Esophagus muscularis mucosa (tissue), 4 donors: ENCODE measurements at places on chromosomes 7 and 10. TPM values are rescaled to one million over a fixed set of nuclear protein-coding genes. Genes with fewer than 3 reads are reported as not detected.

The IFIT2 gene
- 3.2 TPM for total RNA-seq

The SUN3 gene
- not detected for total RNA-seq

The UCMA gene
- total RNA-seq = not detected

The ARHGEF5 gene
- 4.6 TPM for total RNA-seq

The A1CF gene
- total RNA-seq = not detected

The MSRB2 gene
- 36.0 TPM for total RNA-seq

The KIF5B gene
- 302 TPM for total RNA-seq

The PUS7 gene
- total RNA-seq = 12.8 TPM

The C10orf105 gene
- 0.06 TPM for total RNA-seq

The CFAP70 gene
- 1.1 TPM for total RNA-seq

The OPN4 gene
- total RNA-seq = 0.32 TPM

The PAPSS2 gene
- total RNA-seq = 9.6 TPM

The ZP3 gene
- total RNA-seq = not detected

DNA sequence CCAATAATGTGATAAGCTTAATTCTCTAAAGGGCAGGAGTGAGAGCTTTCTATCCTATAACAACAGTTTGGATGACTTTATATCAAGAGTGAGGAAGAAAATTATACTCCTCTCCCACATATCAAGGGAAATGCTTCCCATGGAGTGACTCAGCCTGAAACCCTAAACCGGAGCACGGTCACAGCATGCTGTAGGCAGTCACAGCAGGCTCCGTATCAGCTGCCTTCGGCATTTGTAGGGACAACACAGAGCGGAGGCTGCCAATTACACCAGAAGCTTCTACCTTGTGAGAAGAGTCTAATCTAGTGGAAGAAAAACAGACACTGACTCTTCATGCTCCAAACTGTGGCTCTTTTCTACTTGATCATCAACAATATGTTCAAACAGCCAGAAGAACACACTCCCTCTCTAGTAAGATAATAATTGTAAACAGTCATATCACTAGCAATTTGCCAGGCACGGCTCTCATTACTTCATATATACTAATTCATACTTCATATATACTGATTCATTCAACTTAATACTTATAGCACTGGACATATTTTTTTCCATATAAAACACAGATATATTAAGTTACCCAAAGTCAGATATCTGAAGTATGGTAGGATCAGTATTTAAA lies 65.9 kb downstream of the DGKB start:
- DNase-seq = no peak

GRCh38 chr10:95691281-95691680 lies 2.4 kb downstream of the TCTN3 start:
- no peak for DNase-seq

- no peak for DNase-seq
These were observed 48.3 kb downstream of the TMEM270 start for GRCh38 chr7:73909051-73909941.

DNA sequence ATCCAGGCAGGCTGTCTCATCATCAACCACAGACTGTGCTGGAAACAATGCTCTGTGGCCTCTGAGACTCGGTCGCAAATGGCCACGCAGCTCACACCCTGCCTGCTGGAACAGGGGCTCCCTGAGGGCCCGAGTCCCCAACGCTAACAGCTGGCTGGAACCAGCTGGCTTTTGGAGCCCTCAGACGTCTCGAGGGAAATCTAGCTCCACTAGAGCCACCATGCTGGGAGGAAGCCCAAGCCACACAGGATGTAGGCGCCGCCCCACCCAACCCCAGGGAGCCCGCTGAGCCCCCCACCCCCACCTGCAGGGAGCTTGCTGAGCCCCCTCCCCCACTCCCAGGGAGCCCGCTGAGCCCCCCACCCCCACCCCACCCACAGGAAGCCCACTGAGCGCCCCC lies 21.4 kb upstream of the PDGFA start:
- no peak for DNase-seq

- no peak for DNase-seq
These were observed 61.1 kb downstream of the GNAT3 start for GRCh38 chr7:80450621-80451308.

GRCh38 chr7:4242706-4243105 lies 439.4 kb upstream of the FOXK1 start:
- DNase-seq = no peak

- no peak for DNase-seq
These were observed 61.7 kb downstream of the DOCK4 start for GRCh38 chr7:112144284-112145059.

DNA sequence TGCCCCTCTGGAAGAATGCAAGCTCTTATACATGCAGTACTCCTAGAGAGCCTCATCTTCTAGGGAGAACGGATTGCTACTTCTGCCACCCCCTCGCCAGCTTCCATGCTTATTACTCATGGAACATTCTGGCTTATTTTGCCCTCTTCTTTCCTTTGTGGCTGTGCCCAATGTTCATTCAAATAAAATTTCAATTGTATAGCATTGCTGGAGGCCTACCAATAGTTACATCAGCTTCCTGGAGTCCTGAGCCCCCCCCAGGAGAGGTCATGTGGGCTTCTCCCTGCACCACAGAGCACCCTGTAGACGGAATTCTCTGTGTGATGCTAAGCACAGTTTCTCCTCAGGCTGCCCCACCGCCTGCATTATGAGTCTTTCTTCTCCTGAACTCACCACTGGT lies 1094.0 kb downstream of the KCNMA1 start:
- DNase-seq = no peak

GRCh38 chr10:131785121-131785460 lies 115.7 kb upstream of the PPP2R2D start:
- no peak for DNase-seq

- no peak for DNase-seq
These were observed 78.5 kb downstream of the TRIM24 start for GRCh38 chr7:138538518-138538917.

GRCh38 chr10:44572146-44572545 lies 187.2 kb upstream of the CXCL12 start:
- no peak for DNase-seq

DNA sequence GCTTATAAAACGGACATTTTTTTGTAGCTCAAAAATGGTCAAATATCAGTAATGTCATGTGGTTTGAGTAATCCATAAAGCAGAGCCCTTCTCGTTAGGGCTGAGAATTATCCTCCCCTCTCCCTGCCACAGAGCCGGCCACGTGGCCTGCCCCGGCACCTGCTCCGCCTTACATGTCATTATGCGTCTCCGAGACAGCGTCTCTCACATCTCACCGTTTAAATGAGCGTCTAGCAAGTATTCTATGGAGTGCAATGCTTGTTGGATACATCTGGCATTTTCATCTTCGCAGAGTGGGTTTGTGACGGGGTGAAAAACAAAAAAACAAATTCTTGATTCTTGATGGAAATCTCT lies 86.1 kb downstream of the CUX1 start:
- no peak for DNase-seq

GRCh38 chr10:26213157-26213800 lies 3.3 kb upstream of the GAD2 start:
- peak; percentile 66 for DNase-seq

- no peak for DNase-seq
These were observed 220.0 kb downstream of the PTPRN2 start for GRCh38 chr7:158367634-158367982.

- DNase-seq = no peak
These were observed 134.7 kb downstream of the NRP1 start for GRCh38 chr10:33199731-33200232.

GRCh38 chr7:149325248-149325647 lies 63.3 kb downstream of the ZNF783 start:
- DNase-seq = no peak

- DNase-seq = no peak
These were observed 54.8 kb upstream of the PLPP4 start for GRCh38 chr10:120402147-120402766.

DNA sequence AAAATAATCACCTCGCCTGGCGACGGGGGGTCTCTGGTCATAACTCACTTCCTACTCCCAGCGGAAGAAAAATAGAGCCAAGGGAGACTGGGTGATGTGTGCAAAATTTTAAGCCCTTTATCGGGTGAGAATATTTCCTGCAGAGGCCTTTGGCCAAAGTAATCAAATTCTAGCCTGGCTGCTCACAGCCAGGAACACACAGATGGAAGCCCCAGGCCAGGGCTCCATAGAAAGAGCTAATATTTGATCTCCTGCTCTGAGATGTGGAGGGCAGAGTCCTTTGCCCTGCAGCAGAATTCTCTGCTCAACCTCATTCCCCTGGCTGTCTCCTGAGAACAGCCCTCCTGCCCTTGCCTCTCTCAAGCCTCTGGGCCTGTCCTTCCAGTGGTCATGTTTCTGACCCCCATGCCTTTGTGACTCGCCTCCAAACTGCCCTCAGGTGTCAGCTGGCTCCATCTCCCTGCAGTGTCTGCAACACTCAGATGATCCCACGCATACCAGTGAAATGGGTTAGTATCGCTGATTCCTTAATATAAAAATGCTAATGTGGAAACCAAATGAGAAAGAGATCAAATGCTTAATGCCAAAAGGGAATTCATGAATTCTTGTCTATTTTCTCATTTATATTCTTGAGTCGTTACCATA lies 34.5 kb downstream of the FRMD4A start:
- peak; percentile 87 for DNase-seq

DNA sequence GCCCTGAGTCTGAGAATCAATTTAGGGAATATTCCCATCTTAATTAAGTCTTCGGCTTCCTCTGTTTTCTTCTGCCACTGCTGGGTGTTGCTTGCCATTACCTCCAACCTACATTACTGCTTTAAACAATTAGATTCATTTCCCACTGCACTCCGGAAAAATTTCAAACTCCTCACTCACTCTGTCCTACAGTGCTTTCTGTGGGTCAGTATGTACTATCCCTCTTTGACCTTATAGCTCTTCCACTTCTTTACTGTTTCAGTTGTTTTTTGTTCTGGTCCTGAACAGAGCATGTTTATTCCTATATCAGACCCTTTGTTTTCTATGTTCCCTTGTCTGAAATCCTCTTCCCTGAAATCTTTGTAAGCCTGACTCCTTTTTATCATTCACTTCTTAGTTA lies 160.6 kb downstream of the MAGI2 start:
- no peak for DNase-seq

GRCh38 chr7:30136117-30136731 lies 1.4 kb downstream of the MTURN start:
- DNase-seq = peak; percentile 87

DNA sequence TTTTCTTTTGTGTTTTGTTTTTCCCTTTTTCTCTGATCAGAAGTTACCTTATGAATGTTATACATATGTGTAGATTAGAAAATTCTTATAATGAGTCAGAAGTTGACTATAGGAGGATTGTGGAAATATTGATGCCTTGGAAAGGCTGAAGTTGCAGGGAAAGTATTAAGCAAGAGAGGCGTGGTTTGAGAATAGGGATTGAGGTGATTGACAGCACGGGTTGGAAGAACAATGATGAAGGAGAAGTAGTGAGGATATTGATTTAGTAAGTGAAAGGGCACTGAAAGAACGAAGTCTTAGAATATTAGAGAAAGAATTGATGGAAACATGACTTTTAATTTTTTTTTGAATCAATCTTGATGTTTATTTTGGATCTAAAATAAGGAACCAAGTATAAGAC lies 176.0 kb downstream of the EXOC4 start:
- DNase-seq = no peak

GRCh38 chr7:55344840-55345239 lies 20.3 kb upstream of the LANCL2 start:
- no peak for DNase-seq

- DNase-seq = no peak
These were observed 56.7 kb downstream of the ANKRD7 start for GRCh38 chr7:118281196-118281595.

- DNase-seq = no peak
These were observed 27.5 kb downstream of the LRRC27 start for GRCh38 chr10:132359305-132360040.

- DNase-seq = no peak
These were observed 147.1 kb downstream of the RNF216 start for GRCh38 chr7:5634107-5634950.

DNA sequence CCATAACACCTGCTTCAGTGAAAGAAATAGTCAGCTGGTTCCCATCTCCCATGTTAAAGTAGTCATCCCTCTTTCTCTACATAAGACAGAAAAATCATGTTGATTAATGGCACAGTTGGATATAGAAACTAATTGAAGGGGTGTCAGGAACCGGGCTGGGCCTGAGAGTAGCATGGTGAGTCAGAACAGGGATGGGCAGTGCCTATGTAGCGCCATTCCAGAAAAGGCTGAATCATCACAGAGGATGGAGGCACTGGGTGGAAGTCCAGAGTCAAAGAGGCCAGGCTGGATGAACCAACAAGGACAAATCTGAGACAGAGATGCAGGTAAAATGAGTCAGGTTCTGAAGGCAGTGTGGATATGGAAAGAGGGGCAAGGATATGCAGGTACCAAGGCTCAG lies 201.2 kb downstream of the LHFPL3 start:
- peak; percentile 45 for DNase-seq

DNA sequence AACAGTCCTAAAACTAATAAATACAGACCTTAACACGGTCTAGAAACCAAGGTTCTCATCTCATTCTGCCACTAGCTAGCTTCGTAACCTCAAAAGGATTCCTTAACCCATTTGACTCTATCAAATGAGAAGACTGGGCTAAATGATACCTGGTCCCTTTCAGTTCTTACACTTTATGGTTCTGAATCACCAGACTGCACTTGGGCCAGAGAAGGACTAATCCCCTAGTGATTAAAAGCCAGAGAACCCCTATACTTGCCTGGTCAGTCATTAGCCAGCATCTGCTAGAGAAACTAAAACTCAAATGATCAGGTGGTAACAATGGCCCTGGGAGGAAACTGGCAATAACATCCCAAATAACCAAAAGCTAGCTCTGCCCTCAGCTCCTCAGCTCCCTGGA lies 16.8 kb downstream of the TMEM243 start:
- no peak for DNase-seq

- DNase-seq = no peak
These were observed 26.1 kb downstream of the FAM53B start for GRCh38 chr10:124717911-124718741.

DNA sequence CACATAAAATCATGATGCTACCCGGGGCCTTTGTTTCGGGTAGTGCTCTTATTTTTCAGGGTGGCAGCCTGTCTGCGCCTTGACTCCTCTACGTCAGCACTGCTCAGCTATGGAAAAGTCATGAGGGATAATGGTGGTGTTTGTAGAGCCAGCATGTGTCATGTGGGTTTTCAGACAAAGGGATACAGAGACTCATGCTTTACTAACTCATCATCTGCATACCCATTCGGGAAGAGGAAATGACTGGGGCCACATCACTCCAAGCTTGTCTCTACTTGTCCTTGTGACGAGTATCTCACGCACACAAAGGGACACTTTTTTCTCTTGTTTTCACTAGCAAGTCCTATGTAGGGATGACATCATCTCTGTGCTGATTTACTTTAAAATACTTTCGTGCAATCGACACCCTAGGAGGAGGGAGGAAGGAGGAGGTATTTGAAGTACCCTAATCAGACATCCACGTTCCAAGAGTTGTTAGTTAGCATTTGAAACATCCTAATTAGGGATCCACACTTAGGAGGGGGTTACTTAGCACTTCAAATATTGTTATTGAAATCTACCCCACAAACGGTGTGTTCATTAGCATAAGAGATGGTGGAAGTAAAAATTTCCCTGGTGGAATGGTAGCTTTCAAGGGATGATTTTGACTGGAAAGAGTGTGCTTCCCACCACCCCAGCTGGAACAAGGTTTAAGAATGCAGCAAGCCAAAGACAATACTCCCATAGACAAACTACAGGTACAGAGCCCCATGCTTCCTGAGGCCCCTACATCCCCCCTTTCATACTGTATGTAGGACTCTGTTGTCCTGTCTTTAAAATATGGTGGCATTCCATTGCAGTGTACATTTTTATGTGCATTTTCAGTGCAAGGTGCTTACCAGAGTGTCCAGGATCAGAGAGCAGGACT lies 52.0 kb downstream of the THNSL1 start:
- peak; percentile 83 for DNase-seq

GRCh38 chr10:77936697-77937567 lies 10.4 kb upstream of the DLG5 start:
- DNase-seq = no peak

- DNase-seq = no peak
These were observed 179.8 kb upstream of the AOAH start for GRCh38 chr7:36904101-36904500.
